Trophoblast cell (in vitro differentiated cells and primary cell): ENCODE measurements at places on chromosomes 16 and 17.
A peak's percentile ranks its signal among the peaks of the same experiment; 100 is the strongest.

GRCh38 chr16:85709766-85710585 is 21.2 kb upstream of the GINS2 start:
- no peak for DNase-seq

DNA sequence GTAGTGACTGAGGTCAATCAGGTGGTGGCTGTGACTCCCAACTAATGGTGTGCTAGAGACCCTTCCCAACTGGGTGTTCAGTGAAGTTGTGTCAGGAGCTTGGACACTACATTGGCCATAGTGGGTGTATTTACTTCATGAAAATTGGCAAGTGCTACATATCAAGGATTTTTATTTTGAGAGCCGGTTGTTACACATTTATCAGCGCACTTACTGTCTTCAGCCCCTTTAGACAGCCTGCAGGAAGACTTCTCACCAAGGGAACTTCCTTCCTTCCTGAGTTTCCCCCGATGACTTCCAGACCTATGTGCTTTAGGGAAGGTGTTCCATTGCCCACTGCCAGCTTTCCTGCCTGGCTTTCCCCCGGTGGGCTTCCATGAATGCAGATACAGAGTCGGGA is 261.2 kb downstream of the CBLN1 start:
- DNase-seq, result no peak

- no peak for DNase-seq
Measured at GRCh38 chr16:57118461-57119084, 26.2 kb downstream of the CPNE2 start.

GRCh38 chr17:40283662-40284061 is 4.0 kb upstream of the CDC6 start:
- no peak for DNase-seq

DNA sequence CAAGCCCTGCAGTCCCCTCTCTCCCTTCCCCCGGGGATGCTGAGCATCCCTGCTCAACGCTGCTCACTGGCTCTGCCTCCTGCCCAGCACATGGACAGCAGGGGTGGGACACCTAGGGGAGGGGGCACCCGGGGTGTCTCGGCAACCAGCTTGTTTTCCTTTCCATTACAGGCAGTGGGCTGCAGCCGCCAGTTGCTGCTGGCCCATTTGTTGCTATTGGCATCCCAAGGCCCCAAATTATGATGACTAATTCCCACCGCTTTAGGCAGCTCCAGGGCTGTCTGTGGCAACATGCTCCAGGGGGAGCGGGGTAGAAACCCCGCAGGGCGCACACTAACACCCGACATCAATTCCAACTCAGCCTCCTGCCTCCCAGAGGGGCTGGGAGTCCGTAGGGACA is 4.9 kb downstream of the SDK2 start:
- DNase-seq, result no peak

DNA sequence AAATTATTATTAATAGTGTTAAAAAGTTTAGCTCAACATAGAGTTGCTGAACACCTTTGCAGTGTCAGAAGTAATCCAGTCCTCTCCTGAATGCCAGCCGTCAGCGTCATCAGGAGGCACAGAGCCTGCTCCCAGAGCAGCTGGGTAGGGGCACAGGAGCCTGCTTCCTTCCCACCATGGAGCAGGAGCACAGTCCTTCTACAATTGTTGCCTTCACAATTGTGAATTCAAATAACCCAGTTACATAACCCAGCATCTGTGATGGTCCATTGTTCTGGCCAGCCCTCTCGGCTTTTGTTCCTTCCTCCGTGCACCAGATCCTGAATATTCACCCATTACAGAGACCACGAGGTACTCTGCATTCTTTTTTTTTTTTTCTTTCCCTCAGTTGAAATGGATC is 393.9 kb upstream of the MAF start:
- no peak for DNase-seq

- DNase-seq, result no peak
Measured at GRCh38 chr16:57115514-57116182, 23.3 kb downstream of the CPNE2 start.

GRCh38 chr16:2006317-2006716 is 3.3 kb downstream of the ZNF598 start:
- no peak for DNase-seq

DNA sequence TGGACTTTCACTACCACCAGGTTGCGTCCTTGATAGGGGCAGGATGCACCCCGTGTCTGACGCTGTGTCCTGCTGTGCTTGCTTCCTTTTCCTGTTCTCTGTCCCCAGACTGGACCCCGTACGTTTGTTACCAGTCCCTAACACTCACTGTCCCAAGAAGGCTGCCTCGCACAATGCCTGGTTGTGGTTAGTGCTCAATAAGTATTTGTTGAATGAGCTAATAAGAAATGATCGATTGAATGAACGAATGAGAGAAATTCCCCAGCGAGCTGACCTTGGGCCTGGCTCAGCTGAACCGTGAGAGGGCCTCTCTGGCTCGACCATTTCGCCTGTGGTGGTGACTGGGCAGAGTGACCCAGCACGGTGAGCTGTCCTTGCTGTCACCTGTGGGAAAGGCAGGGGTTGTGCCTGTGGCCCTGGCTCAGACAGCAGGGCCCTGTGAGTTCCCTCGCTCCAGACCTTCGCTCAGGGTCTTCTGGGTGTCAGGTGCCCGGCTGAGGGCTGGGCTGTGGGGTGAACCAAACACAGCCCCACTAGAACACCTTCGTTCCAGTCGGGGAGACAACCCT is 20.9 kb downstream of the CMIP start:
- no peak for DNase-seq

GRCh38 chr17:76408037-76408849 is 23.8 kb downstream of the SPHK1 start:
- DNase-seq, result peak; percentile 35

DNA sequence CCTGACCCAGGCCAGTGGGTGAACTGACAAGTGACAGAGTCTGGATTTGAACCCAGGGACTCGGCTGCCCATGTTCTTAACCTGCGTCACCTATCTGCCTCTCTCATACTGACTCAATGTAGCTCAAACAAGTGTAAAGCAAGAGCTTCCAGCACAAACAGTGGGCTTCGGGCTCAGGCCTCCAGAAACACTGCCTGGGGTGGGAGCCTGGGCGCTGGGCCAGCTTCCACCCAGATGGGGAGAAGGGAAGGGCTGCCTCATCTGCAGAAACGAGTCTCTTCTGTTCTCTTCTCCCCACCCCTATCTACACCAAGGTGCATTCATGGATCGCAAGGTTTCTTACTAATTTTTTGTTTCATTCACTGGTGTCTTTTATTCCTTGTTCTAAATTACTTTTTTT is 1.3 kb downstream of the CDRT4 start:
- DNase-seq, result no peak

DNA sequence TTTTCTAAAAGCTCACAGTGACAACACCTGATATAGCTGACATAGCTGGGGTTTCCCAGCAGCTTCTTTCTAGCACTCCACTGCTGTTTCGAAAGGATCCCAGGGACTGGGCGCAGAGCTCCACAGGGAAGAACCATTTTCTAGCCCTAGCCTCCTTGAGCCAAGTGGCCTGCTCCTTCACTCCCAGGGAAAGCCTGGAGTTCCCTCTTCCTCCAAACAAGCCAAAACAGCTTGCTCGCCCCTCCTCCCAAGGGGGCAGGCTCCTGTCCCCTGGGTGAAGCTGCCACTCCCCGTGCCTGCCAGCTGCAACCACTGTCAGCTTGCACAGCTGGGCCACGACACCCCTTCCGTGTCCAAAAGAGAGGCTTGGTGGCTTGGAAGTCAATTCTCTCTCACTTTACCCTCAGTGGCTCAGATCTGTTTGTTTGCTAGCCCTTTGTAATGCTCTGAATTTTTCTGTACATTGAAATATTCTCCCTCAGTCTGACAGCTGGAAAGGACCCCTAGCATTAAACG is 59.8 kb downstream of the CYTH1 start:
- no peak for DNase-seq
